Hematopoietic multipotent progenitor cell treated with erythropoietin and hydrocortisone succinate and interleukin-3 and kit ligand, for 15 days (in vitro differentiated cells): ENCODE measurements at places on chromosomes 1 and 21.

- DNase-seq: no peak
Measured at GRCh38 chr1:40257313-40257687, 736 bp upstream of the ZMPSTE24 start.

GRCh38 chr1:27561124-27561899 is 42.6 kb downstream of the AHDC1 start:
- no peak for DNase-seq

DNA sequence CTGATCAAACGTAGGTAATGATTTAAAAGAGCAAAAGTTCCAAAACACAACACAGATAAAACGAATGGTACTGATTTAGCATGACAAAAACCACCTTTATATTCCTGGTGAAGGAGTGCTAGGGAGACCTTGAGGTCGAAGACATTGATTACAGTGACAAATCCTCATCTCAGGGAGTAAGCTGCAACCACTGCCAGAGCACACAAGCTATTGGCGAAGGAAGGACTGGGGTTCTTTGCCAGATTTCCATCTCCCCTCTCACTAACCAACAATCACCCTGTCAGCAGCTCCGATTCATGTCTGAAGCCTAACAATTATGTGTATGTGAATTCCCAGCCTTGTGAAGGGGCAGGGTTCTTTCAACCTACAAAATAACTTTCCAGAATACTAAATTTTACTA is 40.2 kb upstream of the DMRTB1 start:
- no peak for DNase-seq

DNA sequence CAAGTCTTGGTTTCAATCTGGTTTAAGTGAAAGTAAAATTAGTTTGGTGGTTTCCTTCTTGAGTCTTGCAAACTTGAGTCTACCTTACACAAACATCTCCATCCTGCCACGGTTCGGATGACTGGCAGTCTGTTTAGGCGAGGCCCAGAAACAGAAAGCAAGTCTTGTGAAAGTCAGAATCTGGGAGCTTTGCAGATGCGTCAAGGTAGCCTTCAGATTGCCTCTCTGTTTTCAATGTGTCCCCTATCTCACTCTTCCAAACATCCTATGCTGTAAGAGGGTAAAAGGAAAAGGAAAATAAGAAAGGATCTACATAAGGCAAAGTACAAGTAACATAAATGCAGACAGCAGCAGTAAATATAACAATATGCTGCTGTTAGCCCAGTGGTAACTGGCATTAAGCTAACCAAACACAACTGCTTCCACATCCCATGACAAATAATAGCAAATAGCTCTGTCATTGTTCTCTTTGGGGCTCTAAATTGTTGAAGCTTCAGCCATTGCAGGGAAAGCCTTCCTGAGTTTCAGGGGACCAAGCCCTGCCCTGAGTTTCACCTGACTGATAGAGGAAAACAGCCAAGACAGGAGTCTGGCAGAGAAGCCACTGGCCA is 26.2 kb upstream of the C1orf105 start:
- no peak for DNase-seq

DNA sequence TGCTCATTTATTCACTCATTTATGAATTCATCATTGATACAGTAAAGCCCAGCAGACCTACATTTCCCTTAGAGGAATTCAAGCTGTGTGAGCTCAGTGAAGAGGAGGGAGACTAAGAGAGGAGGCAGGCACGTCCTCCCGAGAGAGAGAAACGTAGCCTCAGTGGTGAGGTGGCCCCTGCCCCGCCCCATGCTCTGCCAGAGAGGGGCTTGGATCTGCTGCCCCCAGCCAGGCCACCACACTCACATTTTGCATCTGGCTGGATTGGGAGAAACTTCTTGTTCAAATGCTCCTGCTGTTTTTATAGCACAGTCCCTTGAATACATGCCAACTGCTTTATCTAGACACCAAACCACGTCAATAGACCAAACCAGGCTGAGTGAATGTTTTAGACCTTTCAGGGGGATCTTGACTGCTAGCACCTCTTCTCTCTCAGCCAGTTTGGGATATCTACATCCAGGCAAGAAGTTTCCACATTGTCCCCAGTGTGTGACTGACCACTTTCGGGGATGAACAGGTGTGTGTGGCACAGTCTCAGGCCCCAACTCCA is 67.7 kb upstream of the AJAP1 start:
- peak; percentile 73 for DNase-seq

GRCh38 chr1:162069334-162070093 is at the start of gene NOS1AP:
NOS1AP (plus strand) TSS chr1:162069691; CDS start chr1:162070178, 487 bp downstream.
- peak; percentile 80 for DNase-seq

DNA sequence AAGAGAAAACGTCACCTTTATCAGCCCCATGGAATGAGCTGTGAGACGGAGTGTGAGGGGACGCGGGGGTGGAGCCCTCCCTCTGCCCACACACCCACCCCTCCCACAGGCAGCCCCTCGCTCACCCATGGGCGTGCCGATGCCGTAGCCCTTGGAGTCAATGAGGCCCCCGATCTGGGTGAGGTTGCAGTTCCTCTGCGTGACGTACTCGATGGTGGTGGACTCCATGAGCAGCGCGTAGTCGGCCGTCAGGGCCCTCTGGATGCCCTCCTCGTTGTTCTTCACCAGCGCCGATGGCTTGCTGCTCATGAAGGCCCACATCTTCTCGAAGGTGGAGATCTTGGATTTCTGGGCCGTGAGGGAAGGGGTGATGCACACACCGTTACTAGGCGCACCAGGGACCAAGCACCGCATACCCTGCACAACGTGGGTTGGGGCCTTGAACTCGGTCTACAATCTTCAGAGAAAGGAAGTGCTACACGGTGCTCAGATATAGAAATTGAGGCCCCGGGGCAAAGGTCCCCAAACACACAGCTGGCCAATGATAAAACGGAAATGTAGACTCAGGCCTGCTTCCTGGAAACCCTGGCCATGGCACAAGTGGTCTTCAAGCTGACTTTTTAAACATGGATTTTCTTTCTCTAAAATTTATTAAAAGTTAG is 228.2 kb downstream of the GRIK3 start:
- no peak for DNase-seq

- DNase-seq: no peak
Measured at GRCh38 chr1:36279110-36279788, 26.9 kb upstream of the SH3D21 start.
